ENCODE measurements at places on chromosomes 7 and 10.

DNA sequence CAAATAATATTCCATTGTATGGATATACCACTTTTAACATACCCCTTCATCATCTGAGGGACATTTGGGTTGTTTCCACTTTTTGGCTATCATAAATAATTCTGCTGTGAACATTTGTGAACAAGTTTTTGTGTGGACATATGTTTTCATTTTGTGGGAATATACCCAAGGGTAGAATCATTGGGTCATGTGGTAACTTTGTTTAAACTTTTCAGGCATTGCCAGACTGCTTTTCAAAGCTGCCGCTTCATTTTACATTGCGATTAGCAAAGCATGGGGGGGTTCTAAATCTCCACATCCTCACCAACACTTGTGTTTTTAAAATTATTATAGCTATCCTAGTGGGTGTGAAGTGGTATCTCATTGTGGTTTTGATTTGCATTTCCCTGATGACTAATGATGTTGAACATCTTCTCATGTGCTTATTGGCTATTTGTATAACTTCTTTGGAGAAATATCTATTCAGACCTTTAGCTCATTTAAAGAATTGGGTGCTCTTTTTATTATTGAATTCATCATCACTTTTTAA, 8.4 kb upstream of the HHEX start:
- no peak for DNase-seq

DNA sequence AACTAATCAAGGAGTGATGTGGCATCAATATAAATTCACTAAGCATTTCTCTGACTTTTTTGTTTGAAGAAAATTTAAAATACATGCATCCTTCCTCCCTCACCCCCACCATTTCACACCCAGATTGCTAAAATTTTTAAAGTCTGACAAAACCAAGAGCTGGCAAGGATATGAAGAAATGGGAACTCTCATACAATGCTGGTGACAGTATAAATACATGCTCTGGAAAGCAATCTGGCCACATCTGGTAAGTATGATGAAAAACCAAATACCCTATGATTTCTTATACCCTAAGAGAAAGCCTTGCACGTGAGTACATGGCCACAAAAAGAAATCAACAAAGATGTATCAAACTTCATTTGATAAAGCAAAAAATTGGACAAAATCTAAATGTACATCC, 31.2 kb downstream of the P4HA1 start:
- DNase-seq: no peak

- DNase-seq: no peak
Measured at GRCh38 chr7:123666492-123666891, 10.8 kb downstream of the LMOD2 start.

DNA sequence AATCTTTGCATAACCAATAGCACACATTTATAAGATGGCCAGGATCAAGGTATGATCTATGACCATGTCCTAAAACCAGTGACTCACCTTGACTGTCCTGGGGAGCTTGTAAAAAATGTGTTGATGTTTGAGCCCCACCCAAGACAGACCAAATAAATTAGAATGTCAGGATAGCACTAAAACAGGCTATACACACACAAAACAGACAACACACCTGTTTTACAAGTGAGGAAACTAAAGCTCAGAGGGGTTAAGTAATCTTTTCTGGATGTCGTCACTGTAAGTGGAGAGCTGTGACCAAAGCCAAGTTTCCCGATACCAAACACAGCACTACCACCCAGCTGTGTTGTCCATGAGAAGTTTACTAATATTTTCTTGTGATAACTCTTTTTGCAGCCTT, 84.5 kb downstream of the AVL9 start:
- DNase-seq: no peak

GRCh38 chr10:93255546-93255945, 181.9 kb downstream of the CYP26A1 start:
- DNase-seq: no peak

DNA sequence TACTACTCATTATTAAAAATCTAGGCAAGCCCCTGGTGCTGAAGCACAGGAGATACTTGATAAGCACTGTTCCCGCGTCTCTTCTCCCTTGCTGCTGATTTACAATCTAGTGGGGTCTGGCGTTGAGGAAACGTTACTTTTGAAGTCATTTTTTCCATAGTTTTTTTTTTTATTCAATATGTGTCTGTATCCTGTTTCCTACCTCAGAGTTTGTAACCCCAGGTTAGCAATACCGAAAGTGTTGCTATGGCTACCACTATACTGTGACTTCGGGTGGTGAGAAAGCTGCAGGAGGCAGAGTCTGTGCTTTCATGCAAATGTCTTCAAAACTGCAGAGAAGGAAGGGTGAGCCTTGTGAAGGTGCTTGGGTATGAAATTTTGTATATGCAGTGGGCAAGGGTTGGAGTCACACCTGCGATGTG, 458.8 kb upstream of the GHITM start:
- no peak for DNase-seq

GRCh38 chr7:116560021-116560970, 35.5 kb downstream of the CAV1 start:
- DNase-seq: peak; percentile 86

DNA sequence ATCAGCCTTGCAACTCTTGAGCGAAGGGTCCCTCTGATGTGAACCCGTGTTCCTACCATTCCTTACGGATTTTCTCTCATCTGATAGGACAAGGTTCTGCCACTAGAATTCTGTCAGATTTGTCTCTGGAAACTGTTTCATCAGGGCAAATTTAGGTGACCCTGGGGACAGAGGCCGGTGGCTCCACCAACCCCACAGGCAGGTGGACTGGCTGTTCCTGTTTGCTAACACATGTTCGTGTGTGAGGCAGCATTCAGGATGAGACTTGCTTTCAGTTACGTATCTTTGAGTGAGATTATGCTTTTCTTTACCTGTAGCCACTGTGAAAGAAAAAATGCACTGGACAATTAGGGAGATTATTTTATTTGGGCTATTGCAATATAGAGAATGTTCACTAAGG, 449.9 kb downstream of the INHBA start:
- no peak for DNase-seq

DNA sequence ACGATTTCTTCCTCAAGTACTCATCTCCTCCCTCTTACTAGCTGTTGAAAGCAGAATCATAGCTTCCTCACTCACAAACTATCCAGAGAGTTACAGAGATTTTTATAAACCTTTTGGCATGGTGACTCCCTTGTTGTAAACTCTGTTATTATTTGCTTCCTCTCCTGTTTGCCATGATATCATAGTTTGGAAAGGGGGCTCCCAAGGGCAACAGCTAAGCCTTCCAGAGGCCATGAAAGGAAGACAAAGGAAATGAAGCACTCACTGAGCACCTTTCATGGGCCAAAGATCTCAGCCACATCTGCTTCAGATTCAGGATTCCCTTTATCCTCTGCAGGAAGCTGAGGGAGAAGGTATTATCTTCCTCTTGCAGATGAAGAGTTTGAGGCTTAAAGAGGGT, 484.6 kb downstream of the PLXNA4 start:
- DNase-seq: no peak

DNA sequence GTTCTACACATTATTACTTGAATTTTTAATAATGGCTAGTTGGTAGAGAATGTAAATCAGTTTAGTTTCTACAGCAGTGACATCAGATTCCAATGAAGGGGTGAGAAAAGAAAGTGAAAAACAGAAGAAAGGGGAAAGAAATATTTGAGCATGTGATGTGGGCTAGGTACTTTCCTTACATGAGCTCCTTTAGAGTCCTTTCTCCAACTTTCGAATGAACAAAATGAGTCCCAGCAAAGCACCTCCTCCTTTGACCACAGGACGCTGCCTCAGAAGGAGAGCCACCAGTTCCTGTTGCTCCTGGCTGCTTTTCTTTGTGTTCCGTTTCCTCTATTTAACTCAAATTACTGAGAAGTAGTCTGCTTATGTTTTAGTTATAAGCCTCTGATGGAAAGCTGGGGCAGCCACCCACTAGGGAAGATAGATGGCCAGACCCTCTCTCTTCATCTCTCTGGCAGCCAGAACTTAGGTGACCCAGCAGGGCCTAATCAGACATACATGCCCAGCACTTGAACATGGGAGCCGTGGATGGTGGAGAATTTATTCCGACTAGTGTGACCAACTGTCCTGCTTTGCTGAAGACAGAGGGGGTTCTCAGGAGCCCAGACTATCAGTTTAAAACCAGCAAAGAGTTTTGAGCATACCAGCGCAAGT, 82.4 kb upstream of the NME8 start:
- no peak for DNase-seq

DNA sequence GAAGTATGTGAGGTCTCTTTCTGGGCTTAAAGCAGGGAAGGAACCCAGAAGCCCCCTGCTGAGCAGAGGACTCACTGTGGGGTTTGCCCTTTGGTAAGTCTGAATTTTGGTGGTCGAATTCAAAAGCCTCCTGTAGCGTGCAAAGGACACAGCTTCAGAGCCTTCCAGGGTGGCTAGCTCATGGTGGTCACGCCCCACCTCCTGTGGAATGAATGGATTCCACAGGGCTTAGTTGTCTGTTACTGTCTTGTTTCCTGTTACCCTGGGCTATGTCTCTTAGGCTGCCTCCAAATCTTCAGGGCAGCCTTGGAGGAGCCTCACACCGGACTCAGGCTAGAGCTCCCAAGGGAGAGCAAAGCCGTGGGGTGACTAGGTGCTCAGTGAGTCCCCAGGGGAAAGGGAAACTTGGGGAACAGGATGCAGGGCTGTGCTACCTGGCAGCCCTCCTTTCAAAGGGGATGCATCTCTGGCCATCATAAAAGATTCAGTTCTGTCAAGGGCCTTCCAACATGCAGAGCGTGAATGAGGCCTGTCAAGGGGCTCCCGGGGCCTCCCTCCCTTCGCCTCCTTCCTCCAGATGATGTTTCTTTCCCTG, 211.7 kb downstream of the CCSER2 start:
- DNase-seq: no peak

- DNase-seq: no peak
Measured at GRCh38 chr10:119673271-119673670, 22.1 kb downstream of the BAG3 start.

DNA sequence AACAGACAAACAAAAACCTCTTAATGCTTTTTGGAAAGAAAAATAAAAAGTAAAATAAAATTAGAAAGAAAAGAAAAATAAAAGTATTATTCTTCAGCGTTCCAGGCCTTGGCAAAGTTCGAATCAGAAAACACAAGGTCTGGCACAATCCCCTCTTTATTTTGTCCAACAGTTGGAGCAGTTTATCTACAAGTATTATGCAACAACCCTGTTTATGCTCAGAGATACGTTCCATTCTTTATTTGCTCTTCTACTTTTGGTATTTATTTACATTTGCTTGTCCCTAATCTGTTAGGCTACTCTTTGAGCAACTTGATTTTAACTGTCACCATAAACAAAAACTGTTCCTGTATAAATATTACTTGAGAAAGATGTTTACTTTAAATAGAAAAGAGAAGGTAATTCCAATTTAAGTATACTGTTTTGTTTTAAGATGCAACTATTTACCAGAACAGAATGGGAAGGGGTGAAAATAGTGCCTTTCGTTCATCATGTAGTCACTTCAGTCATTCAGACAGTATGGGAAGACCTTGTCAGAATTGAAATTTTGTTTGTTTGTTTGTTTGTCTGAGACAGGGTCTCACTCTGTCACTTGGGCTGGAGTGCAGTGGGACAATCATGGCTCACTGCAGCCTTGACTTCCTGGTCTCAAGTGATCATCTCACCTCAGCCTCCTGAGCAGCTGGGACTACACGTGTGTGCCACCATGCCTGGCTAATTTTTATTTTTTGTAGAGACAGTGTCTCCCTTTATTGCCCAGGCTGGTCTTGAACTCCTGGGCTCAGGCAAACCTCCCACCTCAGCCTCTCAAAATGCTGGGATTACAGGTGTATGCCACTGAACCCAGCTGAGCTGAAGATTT, 5.7 kb downstream of the PDK4 start:
- no peak for DNase-seq

GRCh38 chr10:104630731-104631130, 10.4 kb upstream of the SORCS3 start:
- no peak for DNase-seq

DNA sequence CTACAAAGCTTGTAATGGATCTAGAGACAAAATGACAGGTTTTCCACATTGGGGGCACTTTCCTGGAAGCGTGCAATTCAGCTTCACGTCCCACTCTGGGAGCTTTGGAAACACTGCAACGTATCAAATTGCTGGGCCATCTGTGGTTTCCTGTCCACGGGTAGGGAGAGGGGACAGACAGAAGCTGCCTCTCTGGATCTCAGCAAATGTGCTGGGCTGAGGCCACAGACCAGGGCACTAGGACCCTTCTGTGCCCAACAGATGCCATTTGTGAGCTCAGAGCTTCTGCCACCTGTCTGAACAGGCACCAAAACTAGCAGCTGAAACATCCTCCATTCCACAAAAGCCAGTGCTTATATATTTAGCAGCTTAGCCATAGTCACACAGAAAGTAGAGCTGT, 40.9 kb upstream of the FRMD4A start:
- peak; percentile 75 for DNase-seq

DNA sequence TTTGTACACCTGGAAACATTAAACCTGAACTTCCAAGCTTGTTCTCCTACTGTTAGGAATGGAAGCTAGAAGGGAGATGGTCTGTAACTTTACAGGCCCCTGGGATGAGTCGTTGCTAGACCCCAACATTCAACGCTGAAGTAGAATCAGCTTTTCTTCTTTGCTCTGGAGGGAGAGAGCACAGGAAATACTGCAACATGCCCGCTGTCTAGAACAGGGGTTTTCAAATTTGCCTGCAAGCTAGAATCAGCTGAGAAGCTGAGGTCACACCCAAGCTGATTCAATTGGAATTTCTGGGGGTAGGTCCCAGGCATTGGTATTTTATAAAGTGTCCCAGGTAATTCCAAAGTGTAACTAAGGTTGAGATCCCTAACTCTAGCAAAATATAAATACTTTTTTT, 219.7 kb downstream of the PRPF18 start:
- no peak for DNase-seq

GRCh38 chr10:7610651-7611389, 55.9 kb downstream of the ITIH5 start:
- DNase-seq: no peak

DNA sequence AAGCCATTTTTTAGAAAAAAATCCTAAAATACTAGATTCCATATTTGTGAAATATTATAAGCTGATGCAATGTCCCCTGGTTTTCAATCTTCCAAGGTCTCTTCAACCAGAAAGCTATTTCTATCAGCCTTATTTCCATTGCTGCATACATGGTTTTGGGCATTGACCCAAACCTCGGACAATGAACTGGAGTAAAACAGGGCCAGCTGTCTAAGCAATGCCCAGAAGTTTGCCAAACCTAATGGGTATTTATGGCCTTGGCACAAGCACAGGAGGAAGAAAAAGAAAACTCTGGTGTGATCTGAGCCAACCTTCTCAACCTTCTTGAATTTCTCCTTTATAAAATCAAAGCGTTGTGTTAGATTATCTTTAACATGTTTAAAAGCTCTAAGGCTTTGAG, 402.3 kb downstream of the DNAJB9 start:
- no peak for DNase-seq

DNA sequence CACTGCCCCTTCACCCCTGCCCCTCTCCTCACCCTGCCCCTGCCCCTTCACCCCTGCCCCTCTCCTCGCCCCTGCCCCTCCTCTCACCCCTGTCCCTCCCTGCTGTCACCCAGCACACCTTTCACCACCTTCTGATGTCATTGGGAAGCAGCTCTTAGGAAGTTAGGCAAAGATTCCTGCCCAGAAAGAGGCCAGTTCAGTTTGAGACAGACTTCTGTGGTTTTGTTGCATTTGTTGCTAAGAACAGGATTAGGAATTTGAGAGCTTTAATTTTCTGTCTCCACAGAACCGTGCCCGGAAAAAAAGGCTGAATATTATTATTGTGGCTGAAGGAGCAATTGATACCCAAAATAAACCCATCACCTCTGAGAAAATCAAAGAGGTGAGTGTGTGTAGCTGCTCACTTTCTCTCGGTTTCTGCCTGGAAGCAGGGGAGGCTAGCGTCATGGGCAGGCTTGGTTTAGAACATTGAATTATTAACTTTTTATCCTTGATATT, 39.6 kb downstream of the PFKP start:
- no peak for DNase-seq

GRCh38 chr7:41731493-41732435, 28.9 kb upstream of the INHBA start:
- no peak for DNase-seq
